ENCODE measurements at places on chromosomes 2 and 18.

DNA sequence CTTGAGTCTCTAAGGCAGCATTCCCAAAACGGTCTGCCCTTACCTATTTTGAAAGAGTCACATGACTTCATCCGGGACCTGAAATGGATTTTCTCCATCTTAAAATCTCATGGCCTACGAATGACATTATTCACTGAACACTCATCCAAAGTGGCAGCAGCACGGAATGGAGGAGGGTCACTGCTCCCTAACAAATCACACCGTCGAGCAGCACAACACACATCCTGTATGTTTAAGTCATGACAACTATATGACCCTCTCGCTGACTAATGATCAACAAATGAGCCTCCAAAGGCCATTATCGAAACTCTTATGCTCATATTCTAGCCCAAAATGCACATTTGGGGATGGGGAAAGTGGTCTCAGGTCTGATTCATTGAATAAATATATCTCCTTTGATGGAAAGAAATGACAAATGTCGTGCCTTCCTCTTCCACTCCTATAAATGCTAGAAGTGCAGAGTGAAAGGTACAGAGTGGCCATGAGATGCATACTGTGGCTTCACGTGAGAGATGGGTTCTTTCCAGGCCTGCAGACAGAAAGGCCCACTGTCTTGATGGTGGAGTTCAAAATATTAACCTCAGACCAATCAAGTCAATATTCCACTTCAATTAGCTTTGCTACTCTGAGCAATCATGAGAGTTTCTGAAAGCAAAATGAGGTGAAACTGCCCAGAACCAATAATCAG is 70.8 kb downstream of the C2orf76 start:
- no peak for DNase-seq

GRCh38 chr2:152664725-152665124 is 52.5 kb downstream of the PRPF40A start:
- DNase-seq, result no peak

DNA sequence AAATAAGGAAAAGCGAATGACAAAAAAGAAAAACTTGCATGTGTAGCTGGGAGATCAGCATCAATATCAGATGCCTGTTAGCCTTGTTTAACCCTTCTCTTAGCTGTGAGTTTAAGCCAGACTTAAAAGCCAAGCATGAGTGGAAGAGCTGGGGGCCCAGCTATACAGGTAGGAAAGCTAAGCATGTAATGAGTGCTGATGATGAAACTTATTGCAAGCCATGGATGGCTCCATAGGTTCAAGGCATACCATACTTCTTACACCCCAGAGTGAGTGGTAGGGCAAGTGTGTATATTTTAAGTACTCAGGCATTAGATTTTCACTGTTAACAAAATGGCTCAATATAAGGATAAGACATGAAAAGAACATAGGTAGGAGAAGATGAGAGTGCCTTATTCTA is 28.0 kb downstream of the RBBP8 start:
- no peak for DNase-seq

GRCh38 chr2:226674123-226674522 is 125.5 kb downstream of the IRS1 start:
- no peak for DNase-seq

GRCh38 chr2:128617661-128618060 is 299.0 kb upstream of the HS6ST1 start:
- no peak for DNase-seq

- DNase-seq, result no peak
Observed at GRCh38 chr18:48693006-48693405, 154.2 kb downstream of the CTIF start.

- DNase-seq, result peak; percentile 78
Observed at GRCh38 chr2:111121828-111122630, 1.3 kb downstream of the BCL2L11 start.

DNA sequence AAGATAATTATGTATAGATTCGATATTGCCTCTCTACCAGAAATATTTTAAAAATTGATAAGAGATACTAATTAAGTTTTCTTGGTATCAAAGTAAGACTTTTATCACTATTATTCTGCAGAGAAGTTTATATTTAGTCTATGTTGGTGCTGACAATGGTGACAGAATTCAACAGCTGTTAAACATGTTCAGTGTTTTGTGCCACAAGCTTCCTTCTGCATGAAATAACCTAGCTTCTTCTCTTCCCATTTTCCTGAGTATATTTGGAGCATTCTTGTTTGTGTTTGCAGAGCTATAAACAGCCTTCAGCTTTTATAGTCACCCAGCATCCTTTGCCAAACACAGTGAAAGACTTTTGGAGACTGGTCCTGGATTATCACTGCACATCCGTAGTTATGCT is 229.2 kb upstream of the RAB12 start:
- no peak for DNase-seq
